ENCODE measurements at places on chromosomes 5 and 9. TPM values are rescaled to one million over a fixed set of nuclear protein-coding genes. Genes with fewer than 3 reads are reported as not detected.

GRCh38 chr5:175738126-175738525, 80.3 kb downstream of the HRH2 start:
- H3K27me3 ChIP-seq, result peaks cover 3% of the 10 kb centered on the region
- no peak for DNase-seq
- H3K36me3 ChIP-seq, result no peaks in the 10 kb centered on the region
- no peaks in the 10 kb centered on the region for H3K4me1 ChIP-seq
- H3K27ac ChIP-seq, result no peak overlapping the region

DNA sequence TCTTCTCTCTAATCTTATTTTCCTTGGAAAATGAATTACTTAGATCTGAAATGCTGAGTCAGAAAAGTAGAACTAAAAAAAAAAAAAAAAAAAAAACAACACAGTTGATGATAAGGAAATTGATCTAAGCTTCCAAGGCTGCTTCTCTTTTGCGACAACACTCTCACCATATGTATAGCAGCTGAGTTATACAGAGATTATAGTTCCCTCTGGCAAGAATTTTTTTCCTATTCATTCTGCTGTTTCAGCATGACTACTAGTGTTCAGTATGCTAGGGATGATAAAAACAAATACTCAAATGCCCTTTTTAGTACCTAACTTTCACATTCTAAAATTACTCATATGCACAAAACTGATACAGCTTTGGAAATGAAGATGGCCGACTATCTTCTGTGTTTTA, 267.3 kb downstream of the MLLT3 start:
- H3K36me3 ChIP-seq, result peaks cover 5% of the 10 kb centered on the region
- DNase-seq, result no peak
- H3K4me1 ChIP-seq, result no peaks in the 10 kb centered on the region

The DMRTA1 gene
- polyA plus RNA-seq, result 0.03 TPM

GRCh38 chr5:113271015-113271414, 163.8 kb downstream of the TSSK1B start:
- H3K27me3 ChIP-seq, result no peaks in the 10 kb centered on the region
- H3K4me3 ChIP-seq, result no peak overlapping the region
- H3K27ac ChIP-seq, result no peak overlapping the region
- H3K4me1 ChIP-seq, result peaks cover 13% of the 10 kb centered on the region
- H3K36me3 ChIP-seq, result no peaks in the 10 kb centered on the region

GRCh38 chr5:98433673-98434072, 339.8 kb upstream of the RGMB start:
- H3K36me3 ChIP-seq, result no peaks in the 10 kb centered on the region
- no peaks in the 10 kb centered on the region for H3K4me1 ChIP-seq
- no peak overlapping the region for H3K27ac ChIP-seq
- no peak overlapping the region for H3K4me3 ChIP-seq
- no peak for DNase-seq
- no peaks in the 10 kb centered on the region for H3K27me3 ChIP-seq

The RPS14 gene
- 7,865 TPM for polyA plus RNA-seq

DNA sequence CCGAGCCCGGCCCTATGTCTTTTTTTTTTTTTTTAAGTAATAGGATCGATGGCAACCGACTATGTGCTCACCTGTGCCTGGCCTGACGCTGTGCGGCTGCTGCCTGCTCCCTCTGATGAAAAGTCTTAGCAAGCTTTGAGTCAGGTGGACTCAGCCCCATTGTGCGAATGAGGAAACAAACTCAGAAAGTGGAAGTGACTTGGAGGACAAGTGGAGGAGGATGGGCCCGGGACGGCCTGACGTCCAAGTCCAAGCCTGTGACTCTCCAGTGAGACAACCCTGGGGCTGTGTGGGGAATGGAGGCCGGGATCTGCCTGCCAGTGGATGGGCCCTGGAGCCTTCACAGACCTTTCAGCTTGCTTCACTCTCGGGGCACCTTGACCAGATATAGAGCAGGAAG, 57.9 kb downstream of the EXD3 start:
- DNase-seq, result no peak
- no peaks in the 10 kb centered on the region for H3K36me3 ChIP-seq
- H3K4me3 ChIP-seq, result no peak overlapping the region
- no peaks in the 10 kb centered on the region for H3K4me1 ChIP-seq
- no peaks in the 10 kb centered on the region for H3K27me3 ChIP-seq

- no peak within 1 kb of the TSS for H3K27ac ChIP-seq
- no peaks in the 10 kb centered on the region for H3K4me1 ChIP-seq
- no peak for DNase-seq
- H3K4me3 ChIP-seq, result no peak within 1 kb of the TSS
Measured at GRCh38 chr9:25678147-25678666, at the start of gene TUSC1. Gene TUSC1, minus strand, starts transcription at chr9:25678444. Its CDS starts 132 bp downstream, at chr9:25678312.

DNA sequence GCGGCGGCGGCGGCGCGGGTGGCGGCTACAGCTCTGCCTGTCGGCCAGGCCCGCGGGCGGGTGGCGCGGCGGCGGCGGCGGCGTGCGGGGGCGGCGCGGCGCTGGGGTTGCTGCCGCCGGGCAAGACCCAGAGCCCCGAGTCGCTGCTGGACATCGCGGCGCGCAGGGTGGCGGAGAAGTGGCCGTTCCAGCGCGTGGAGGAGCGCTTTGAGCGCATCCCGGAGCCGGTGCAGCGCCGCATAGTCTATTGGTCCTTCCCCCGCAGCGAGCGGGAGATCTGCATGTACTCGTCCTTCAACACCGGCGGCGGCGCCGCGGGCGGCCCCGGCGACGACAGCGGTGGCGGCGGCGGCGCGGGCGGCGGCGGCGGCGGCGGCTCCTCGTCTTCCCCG, 296 bp downstream of the ZSWIM6 start:
- no peak overlapping the region for H3K4me3 ChIP-seq
- H3K27me3 ChIP-seq, result no peaks in the 10 kb centered on the region

DNA sequence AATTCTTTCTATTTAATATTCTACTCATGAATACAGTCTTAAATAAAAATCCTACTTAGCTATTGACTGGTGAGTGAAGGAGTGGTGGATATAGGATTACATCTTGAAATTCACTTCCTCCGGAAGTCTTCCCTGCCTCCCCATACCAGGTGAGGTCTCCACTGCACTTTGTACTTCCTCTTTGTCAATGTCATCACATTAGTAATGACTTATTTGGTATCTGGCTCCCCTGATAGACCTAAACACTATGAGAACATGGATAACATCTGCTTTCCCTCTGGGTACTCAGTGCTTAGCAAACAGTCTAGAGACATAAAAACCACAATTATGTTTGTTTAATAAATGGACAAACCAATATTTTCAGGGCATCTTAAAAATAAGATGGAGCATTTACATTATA, 532.1 kb downstream of the PDE4D start:
- no peak overlapping the region for H3K27ac ChIP-seq
- no peaks in the 10 kb centered on the region for H3K36me3 ChIP-seq
- no peak for DNase-seq

GRCh38 chr9:97046228-97046627, 7.3 kb upstream of the CTSV start:
- H3K27ac ChIP-seq, result no peak overlapping the region
- H3K27me3 ChIP-seq, result peaks cover 4% of the 10 kb centered on the region
- no peaks in the 10 kb centered on the region for H3K36me3 ChIP-seq
- no peaks in the 10 kb centered on the region for H3K4me1 ChIP-seq

Data from CD4-positive, alpha-beta memory T cell (primary cell).